Central memory CD8-positive, alpha-beta T cell (primary cell): ENCODE measurements at places on chromosomes 3 and 15.

GRCh38 chr3:123636431-123636841, 51.6 kb upstream of the HACD2 start:
- no peak for DNase-seq

GRCh38 chr15:89067751-89068150, 20.5 kb upstream of the ABHD2 start:
- DNase-seq: no peak

- DNase-seq: no peak
Observed at GRCh38 chr3:101202640-101203039, 117.7 kb downstream of the IMPG2 start.

GRCh38 chr3:21839592-21839991, 88.6 kb upstream of the ZNF385D start:
- DNase-seq: no peak

- no peak for DNase-seq
Observed at GRCh38 chr3:13207578-13207922, 134.3 kb upstream of the IQSEC1 start.

- DNase-seq: no peak
Observed at GRCh38 chr3:106457281-106458180, 588.7 kb upstream of the CBLB start.

DNA sequence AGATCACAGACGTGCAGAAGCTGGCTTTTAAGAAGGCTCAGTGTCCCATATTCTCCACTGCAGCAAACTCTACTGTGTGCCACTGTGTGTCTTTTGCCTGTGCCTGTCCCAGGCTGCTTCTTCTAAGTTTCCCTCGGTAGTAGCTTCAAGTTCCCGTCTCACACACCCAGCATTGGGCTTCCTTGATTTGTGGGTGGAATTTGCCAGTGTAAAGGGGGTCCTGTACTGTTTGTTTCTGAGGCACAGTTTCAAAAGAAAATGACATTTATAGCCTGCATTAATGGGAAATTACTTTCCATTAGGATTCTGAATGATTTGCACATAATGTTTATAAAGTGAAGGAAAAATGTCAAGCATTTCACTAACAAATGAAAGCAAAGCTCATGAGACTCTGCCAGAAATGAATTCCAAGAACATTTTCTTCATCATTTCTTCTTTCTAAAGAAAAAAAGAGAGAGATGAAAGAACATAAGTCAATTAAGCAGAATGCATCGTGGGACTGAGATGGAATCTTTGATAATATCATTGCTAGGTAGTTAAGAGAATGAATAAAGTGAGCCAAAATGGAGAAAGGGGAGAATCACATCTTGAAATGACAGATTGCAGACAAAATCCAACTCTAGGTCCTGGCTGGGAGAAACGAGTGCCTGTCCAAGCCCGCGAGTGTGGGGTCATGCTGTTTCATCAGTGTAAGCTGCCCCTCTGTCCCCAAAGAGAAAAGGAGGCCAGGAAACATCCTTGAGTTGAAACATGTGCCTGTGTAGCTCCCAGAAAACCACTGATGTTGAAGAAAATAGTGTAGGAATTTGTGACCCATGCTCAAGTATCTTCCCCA, 48.6 kb upstream of the ADAMTSL3 start:
- DNase-seq: no peak

DNA sequence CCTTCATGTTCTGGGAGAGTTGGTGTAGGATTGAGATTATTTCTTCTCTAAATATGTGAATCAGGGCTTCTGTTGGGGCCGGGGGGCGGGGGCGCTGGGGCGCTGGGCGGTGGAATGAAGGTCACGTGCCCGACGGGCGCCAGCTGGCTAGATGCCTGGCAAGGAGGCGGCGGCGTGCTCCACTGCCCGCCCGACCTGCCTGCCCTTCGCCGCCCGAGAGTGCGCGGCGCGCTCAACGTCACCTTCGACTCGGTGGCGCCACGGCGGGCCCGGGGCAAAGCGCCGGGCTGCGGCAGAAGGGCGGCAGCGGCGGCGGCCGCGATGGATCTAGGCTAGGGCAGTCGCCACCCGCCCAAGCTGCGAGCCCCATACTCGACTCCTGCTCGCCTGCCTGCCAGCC, 47.0 kb upstream of the LHFPL4 start:
- no peak for DNase-seq

- no peak for DNase-seq
Observed at GRCh38 chr3:144866476-144866875, 894.9 kb downstream of the DIPK2A start.

- no peak for DNase-seq
Observed at GRCh38 chr15:75431682-75432081, 19.8 kb downstream of the SIN3A start.
